Progenitor cell of endocrine pancreas (in vitro differentiated cells): ENCODE measurements at places on chromosomes 2 and 18. TPM values are rescaled to one million over a fixed set of nuclear protein-coding genes. Genes with fewer than 3 reads are reported as not detected.

The COL4A3 gene
- 0.09 and 0.34 TPM in 2 replicates for total RNA-seq

The TUBA3E gene
- not detected in 2 replicates for total RNA-seq

The SPATA3 gene
- not detected in 2 replicates for total RNA-seq

The ZNF804A gene
- not detected in 2 replicates for total RNA-seq

GRCh38 chr2:30268296-30268871 is 37.0 kb downstream of the LBH start:
- no peak for DNase-seq

DNA sequence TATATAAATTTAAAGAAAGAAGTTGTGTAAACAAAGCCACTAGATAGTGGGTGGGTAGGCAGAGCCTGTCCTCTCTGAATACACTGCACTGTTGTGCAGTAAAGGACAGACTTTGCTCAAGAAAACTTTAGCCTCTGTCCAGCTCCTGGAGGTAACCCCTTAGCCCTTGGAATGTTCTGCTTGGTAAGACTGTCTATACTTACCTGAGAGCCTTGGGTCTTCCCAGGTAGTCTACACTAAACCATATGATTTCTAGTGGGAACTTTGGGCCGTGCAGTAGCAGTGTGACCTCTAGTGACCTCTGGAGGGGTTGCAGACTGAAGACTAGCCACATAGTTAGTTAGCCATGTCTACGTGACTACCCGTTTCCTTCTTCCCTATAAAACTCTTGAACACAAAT is 678.3 kb upstream of the NRXN1 start:
- no peak for DNase-seq

GRCh38 chr2:239942871-239943311 is 82.3 kb downstream of the NDUFA10 start:
- no peak for DNase-seq

GRCh38 chr18:50671376-50671775 is 111.5 kb downstream of the MAPK4 start:
- no peak for DNase-seq

DNA sequence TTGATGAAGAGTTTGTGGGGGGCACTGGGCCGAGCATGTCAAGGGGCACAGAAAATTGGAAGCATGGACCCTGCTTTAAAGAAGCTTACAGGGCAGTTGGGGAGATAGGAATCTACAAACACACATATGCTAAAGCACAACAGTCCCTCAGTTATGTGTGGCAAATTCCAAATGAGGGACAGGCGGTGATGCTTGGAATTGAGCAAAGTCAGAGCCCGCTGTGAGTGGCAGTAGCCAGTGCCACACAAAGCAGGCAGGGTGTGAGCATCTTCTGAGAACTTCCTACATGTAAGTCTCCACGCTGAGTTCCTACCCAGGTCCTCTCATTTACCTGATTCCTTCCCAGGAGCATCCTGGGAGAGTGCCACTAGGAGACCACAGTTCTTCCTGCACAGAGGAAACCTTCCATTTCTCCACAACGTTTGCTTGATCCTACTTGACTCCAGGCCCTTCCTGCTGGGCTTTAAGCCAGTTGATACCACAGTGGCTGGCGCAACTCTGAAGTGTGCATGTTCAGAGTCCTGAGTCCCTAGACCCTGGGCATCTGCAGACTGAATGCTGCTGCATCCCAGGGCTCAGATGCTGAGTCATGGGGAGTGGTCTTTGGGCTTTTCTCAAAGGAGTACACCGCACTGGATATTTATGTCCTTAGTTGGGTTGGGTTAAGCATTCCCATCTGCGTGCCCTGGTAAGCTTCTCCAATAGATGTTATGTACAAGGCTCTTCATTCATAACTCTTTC is 287.3 kb upstream of the REV1 start:
- no peak for DNase-seq
